ENCODE measurements at places on chromosomes 12 and 14. TPM values are rescaled to one million over a fixed set of nuclear protein-coding genes. Genes with fewer than 3 reads are reported as not detected.
A peak's percentile ranks its signal among the peaks of the same experiment; 100 is the strongest.

DNA sequence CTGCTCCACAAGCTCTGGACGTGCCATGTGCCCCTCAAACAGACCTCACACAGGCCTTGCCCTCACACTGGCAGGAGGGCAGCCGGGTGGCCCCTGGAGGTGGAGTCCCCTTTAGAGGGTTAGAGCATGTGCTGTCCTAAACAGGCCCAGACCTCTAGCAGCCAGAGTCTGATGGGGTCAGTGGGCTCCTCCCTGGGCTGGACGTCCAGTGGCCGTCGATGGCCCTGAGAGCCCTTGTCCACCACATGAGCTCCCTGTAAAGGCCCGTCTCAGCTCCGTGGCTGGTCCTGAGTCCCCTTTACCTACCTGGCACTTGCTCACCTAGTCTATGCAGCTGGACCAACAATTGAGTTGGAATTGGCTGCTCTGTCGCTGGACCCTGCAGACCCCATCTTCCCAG, 3.8 kb downstream of the TMEM179 start:
- peaks cover 40% of the 10 kb centered on the region for H3K36me3 ChIP-seq
- H3K4me1 ChIP-seq: peaks cover 82% of the 10 kb centered on the region
- H3K27me3 ChIP-seq: peaks cover 6% of the 10 kb centered on the region
- no peak overlapping the region for H3K27ac ChIP-seq

DNA sequence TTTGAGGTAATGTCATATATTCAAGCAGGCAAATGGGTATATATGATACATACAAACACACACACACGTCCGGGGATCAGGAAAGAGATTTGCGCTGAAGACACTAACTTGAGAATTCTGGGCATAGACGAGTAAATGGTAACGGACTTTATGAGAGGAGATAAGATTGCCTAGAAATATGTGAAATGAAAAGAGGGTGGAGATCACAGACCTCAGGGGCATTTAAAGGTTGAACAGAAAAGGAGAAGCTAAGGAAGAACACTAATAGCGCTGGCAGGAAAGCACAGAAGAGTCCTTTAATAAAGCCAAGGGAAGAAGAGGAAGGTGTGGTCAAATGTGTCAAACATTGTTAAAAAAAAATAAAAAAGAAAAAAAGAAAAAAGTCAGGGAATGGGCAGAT, 13.1 kb downstream of the CRY1 start:
- no peak for DNase-seq
- H3K27ac ChIP-seq: no peak overlapping the region
- no peaks in the 10 kb centered on the region for H3K4me1 ChIP-seq

DNA sequence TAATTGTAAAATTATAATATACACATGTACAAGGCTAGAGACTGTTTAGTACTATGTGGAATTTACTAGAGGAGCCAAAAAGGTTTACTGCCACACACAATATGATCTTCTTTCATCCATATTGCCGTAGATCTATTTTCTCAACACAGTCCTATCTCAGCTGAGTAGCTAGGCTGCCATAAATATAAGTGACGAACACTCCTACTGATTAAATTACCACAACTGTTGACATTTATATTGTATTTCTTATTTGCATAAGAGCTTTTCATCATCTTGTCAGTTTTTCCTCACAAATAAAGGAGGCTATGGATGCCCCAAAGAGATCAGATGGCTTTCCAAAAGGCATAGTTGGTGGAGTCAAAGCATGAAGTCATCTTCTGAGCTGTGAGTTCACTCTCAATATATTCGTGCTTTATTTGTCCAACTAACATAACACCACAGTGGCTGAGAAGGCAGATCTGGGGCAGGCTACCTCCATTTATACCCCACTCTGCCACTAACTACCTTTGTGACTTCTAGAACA, 78.6 kb downstream of the CCDC59 start:
- DNase-seq: no peak
- no peaks in the 10 kb centered on the region for H3K36me3 ChIP-seq
- H3K4me1 ChIP-seq: no peaks in the 10 kb centered on the region
- no peak overlapping the region for H3K27ac ChIP-seq
- no peak overlapping the region for H3K4me3 ChIP-seq

GRCh38 chr12:124295431-124296058, 652 bp downstream of the RFLNA start:
- peaks cover 38% of the 10 kb centered on the region for H3K4me1 ChIP-seq
- DNase-seq: no peak
- H3K27me3 ChIP-seq: peaks cover 17% of the 10 kb centered on the region
- peak overlapping the region; percentile 64 for H3K27ac ChIP-seq

- H3K4me1 ChIP-seq: peaks cover 3% of the 10 kb centered on the region
- peak; percentile 94 for DNase-seq
- peak overlapping the region; percentile 77 for H3K27ac ChIP-seq
- H3K4me3 ChIP-seq: no peak overlapping the region
- H3K27me3 ChIP-seq: no peaks in the 10 kb centered on the region
Measured at GRCh38 chr12:14403711-14404196, 38.3 kb downstream of the ATF7IP start.

DNA sequence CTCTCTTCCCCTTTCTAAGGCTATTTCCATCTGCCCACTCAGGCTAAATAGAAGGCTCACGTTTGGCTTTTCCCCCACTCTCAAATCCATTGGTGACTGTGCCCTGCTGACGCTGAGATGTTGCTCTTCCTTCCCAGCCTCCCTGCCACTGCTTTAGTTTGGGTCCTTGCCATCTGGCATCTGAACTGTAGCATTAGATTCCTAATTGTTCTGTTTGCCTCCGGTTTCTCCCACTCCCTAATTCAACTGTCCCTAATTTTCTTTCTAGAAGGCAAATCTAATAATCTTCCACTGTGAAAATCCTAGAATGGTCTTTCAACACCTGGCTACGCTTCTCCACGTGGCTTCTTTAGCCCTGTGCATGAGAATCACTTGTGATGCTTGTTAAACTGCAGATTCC, 37.6 kb upstream of the SMOC1 start:
- no peak for DNase-seq
- H3K27me3 ChIP-seq: peaks cover 3% of the 10 kb centered on the region

DNA sequence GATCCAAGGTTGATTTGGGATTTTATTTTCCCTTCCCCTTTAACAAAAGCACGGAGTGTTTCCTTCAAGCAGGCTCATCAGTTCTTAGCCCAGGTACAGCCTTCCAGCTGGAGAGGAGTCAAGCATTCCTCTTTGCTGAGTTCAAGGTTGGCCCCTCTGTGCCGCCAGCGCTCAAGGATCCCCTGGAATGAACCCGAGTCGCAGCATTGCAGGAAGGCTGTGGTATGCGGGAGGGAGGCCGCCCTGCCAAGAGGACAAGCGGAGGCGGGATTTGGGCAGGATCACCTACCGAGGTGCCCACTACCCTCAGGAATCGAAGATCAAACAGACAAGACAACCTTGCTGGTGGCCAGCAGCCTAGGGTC, 53.9 kb upstream of the NCOR2 start:
- DNase-seq: no peak
- no peaks in the 10 kb centered on the region for H3K36me3 ChIP-seq
- peaks cover 51% of the 10 kb centered on the region for H3K4me1 ChIP-seq
- no peaks in the 10 kb centered on the region for H3K27me3 ChIP-seq
- H3K4me3 ChIP-seq: no peak overlapping the region

- DNase-seq: no peak
- H3K36me3 ChIP-seq: no peaks in the 10 kb centered on the region
- no peak overlapping the region for H3K4me3 ChIP-seq
Measured at GRCh38 chr12:480831-481816, 21.4 kb downstream of the B4GALNT3 start.

DNA sequence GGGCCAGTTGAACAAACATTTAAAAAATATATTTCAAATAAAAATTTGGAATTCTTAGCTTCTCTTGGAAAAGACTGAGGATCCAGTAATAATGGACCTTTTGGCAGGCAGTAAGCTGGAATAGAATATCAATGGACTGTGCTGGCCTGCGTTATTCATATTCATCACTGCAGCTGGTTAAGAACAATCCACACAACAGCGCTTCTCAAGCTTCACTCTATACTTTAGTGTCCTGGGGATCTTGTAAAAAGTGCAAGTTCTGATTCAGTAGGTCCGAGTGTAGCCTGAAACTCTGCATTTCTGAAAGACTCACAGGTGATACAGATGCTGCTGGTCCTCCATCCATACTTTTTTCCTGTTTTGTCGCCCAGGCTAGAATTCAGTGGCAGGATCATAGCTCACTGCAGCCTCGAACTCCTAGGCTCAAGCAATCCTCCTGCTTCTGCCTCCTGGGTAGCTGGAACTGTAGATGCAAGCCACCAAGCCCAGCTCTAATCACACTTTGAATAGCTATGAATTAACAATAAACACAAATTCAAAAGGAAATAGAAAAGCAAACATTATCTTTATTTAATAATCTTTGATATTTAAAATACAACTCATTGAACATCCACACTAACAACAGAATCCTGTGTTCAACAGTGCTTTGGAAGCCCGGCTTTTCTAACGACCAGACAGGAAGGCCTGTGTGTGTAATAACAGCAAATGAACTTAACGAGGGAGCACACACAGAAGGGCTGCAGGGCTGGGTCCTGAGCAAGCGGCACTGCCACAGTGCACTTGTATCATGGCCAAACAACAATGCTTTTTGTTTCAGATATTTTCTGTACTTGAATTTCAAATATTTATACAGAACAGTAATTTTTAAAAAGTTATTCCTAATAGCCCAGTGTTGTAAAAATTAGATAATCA, 18.4 kb upstream of the TRIP11 start:
- no peak for DNase-seq
- H3K27ac ChIP-seq: no peak overlapping the region
- H3K4me3 ChIP-seq: no peak overlapping the region

DNA sequence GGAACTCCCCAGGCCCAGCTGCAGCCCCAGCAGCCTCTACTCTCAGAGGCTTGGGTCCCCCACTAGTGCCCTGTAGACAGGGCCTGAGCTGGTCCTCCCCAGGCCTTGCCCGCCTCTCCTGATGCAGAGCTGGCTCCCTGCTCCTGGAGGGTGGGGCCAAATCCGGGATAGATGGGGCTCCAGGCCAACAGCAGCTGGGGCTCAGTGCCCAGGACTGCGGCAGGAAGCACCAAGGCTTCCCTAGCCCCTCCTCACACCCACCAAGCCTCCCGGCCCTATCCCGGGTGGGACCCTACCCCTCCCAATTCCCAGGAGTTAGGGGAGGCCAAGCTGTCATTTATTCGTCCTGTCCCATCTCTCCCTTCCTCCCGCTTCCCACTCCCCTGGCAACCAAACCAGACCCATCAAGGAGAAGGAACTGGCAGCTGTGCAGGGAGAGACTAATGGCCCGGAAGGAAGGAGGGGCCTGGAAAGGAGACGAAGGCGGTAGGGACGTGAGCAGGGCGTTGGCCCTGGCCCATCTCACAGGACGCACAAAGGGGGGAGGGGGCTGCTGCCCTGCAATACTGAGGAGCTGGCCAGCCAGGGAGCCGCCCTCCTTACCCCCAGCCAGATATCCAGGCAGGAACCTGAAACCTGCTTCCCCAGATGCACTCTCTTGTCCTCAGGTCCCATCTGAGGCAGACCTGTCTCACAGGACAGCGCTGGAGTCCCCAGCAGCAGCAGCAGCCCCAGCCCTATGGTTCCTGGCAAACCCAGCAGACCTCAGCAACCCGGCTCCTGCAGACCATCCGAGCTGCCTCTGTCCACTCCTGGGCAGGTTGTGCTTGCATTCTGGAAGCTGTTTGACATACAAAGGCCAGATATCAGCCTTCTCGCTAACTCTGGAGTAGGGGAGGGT, 1.6 kb upstream of the PRPH start:
- H3K27me3 ChIP-seq: peaks cover 66% of the 10 kb centered on the region
- H3K4me3 ChIP-seq: no peak overlapping the region
- no peaks in the 10 kb centered on the region for H3K36me3 ChIP-seq
- DNase-seq: no peak

DNA sequence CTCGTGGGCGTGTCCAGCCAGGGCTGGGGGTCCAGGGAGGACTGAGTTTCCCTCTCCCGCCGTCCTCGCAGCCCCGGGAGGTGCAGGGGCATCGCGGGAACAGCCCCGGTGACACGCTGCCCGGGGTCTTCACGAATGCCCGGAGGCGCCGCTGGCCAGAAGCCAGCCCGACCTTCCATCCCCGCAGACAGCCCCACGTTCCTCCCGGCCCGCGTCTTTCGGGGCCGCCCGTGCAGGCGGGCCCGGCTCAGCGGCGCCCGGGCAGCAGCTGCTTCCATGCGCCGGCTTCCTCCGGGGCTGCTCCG, 827 bp upstream of the TEDC1 start:
- H3K4me1 ChIP-seq: peaks cover 64% of the 10 kb centered on the region
- peak overlapping the region; percentile 51 for H3K4me3 ChIP-seq
- peak overlapping the region; percentile 90 for H3K27ac ChIP-seq
- DNase-seq: no peak

- H3K4me1 ChIP-seq: peaks cover 45% of the 10 kb centered on the region
- H3K36me3 ChIP-seq: no peaks in the 10 kb centered on the region
- H3K27me3 ChIP-seq: peaks cover 100% of the 10 kb centered on the region
Measured at GRCh38 chr14:60645126-60645741, 4.0 kb downstream of the SIX1 start.

GRCh38 chr12:43836475-43836989, 651 bp downstream of the TMEM117 start:
- peak overlapping the region; percentile 84 for H3K27ac ChIP-seq
- peak; percentile 30 for DNase-seq
- no peaks in the 10 kb centered on the region for H3K4me1 ChIP-seq
- peak overlapping the region; percentile 64 for H3K4me3 ChIP-seq
- H3K36me3 ChIP-seq: no peaks in the 10 kb centered on the region

DNA sequence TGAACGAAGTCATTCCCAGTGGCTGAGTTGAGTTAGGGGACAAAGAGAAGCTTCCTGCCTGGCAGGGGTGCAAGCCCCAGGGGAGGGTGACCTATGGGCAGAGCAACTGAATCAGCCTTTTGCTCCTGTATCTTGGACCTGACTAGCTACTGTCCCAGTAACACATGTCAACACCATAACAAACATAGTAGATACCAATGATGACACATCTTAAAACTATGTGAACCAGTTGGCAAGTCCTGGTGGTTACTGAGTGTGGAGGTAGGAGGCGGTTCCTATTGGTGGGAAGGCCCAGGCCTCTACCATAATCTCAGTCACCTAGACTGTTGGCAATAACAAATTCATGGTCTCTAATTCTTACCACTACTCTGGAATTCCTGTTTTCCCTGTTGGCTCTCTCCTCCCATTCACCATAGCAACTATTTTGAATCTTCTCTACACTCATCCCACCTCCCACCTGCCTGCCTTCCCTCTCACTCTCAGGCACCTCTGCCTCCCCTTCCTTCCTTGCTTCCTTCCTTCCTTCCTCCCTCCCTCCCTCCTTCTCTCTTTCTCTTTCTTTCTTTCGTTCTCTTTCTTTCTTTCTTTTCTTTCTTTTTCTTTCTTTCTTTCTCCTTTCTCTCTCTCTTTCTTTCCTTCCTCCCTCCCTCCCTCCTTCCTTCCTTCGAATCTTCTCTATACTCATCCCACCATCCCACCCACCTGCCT, 8.1 kb upstream of the P2RX7 start:
- H3K4me3 ChIP-seq: no peak overlapping the region
- peaks cover 12% of the 10 kb centered on the region for H3K4me1 ChIP-seq
- H3K27ac ChIP-seq: no peak overlapping the region
- no peaks in the 10 kb centered on the region for H3K36me3 ChIP-seq

The MYF5 gene
- total RNA-seq: not detected

The LRRC10 gene
- total RNA-seq: not detected

The C12orf56 gene
- 0.99 TPM for total RNA-seq

The COA8 gene
- total RNA-seq: 43.3 TPM
